ENCODE measurements at places on chromosomes 11 and 22.

- no peak for DNase-seq
- H3K27me3 ChIP-seq: no peaks in the 10 kb centered on the region
- H3K27ac ChIP-seq: no peak overlapping the region
- no peak overlapping the region for H3K4me3 ChIP-seq
- H3K36me3 ChIP-seq: no peaks in the 10 kb centered on the region
- H3K4me1 ChIP-seq: peaks cover 10% of the 10 kb centered on the region
Measured at GRCh38 chr11:75503531-75504099, 22.1 kb downstream of the GDPD5 start.

GRCh38 chr11:88293931-88294330, 43.6 kb downstream of the CTSC start:
- H3K27ac ChIP-seq: no peak overlapping the region
- H3K27me3 ChIP-seq: no peaks in the 10 kb centered on the region
- H3K4me1 ChIP-seq: peaks cover 5% of the 10 kb centered on the region
- no peak overlapping the region for H3K4me3 ChIP-seq

GRCh38 chr22:21611210-21611977, 18.4 kb downstream of the YDJC start:
- H3K4me3 ChIP-seq: no peak overlapping the region
- H3K36me3 ChIP-seq: peaks cover 21% of the 10 kb centered on the region
- no peak for DNase-seq
- no peak overlapping the region for H3K27ac ChIP-seq

DNA sequence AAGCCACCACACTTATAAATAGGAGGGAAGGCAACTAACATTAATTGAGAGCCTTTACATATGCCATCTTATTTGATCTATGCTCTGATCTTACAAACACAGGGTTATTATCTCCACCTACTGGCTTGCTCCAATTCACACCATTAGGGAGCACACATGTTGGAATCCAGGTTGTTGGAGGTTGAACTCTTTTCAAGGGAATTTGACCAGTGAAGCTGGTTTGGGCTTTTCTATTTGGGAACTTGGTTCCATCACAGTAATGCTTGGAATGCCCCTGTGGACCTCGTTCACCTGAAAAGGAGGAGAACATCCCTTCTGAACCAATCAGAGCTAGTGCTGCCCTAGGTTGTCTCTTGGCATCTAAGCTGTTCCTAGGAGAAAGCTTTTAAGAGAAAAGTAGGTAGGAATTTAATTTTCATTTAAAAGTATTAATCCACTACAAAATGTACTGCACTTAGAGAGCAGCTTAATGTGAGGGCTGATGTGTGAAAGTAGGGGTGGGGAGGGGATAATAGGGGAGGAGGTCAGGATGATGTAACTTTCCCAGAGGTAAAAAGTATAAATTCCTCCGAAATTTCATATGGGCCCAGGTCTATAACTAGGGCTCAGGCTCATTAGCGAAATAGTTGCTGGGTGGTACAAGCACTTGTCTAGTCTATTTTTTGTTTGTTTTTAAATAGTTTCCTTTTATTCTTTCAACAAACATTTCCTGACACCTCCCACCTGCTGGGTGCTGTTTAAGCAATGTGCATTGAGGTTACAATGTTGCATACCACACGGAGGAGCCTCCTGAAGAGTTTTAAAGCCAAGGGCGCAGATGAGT, 7.6 kb upstream of the MICAL2 start:
- no peaks in the 10 kb centered on the region for H3K36me3 ChIP-seq
- no peak for DNase-seq
- H3K4me3 ChIP-seq: no peak overlapping the region
- no peak overlapping the region for H3K27ac ChIP-seq
- no peaks in the 10 kb centered on the region for H3K27me3 ChIP-seq

DNA sequence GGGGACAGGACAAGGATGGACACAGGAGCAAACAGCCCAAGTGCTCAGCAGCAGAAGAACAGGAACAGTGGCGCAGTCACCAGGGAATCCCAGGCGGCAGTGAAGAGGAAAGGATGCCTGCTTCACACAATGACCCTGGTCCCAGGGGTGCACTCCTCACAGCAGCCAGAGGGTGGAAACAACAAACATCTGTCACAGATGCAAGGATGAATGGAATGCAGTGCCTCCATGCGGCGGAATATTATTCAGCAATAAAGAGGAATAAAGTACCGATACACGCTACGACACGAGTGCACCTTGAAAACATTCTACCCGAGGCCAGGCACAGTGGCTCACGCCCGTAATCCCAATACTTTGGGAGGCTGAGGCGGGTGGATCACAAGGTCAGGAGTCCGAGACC, 12.7 kb downstream of the CSNK1E start:
- peaks cover 49% of the 10 kb centered on the region for H3K36me3 ChIP-seq
- H3K27me3 ChIP-seq: no peaks in the 10 kb centered on the region
- no peak for DNase-seq
- peak overlapping the region; percentile 78 for H3K27ac ChIP-seq

DNA sequence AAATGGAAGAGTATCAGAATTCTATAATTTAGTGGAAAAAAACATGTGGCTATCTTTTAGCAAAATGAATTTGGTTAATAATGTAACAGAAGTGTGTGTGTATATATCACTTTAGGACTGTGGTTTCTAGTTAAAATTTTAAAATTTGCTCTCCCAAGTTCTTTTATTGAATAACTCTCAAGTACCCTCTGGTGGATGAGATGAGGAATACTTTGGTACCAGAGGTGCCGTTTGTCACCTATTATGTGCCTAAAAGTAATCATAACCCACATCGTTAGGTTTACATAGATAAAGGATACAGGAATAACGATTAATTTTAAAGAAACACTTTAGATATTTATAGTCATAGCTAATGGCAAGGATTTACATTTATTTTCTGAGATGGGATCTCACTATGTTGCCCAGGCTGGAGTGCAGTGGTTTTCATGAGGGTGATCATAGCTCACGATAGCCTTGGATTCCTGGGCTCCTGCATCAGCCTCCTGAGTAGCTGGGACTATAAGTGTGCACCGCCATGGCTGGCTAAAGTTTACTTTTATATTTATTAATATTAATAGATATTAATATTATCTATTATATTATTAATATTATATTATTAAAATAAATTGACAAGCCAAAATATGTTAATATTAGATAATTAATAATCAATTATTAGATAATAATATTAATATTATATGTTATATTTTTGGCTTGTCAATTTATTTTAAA, 66.7 kb upstream of the CAPRIN1 start:
- H3K36me3 ChIP-seq: no peaks in the 10 kb centered on the region
- no peak for DNase-seq
- no peak overlapping the region for H3K4me3 ChIP-seq
- no peaks in the 10 kb centered on the region for H3K27me3 ChIP-seq

- no peaks in the 10 kb centered on the region for H3K4me1 ChIP-seq
- DNase-seq: peak; percentile 56
- H3K4me3 ChIP-seq: no peak overlapping the region
- no peak overlapping the region for H3K27ac ChIP-seq
- no peaks in the 10 kb centered on the region for H3K27me3 ChIP-seq
Measured at GRCh38 chr11:3635641-3636375, 6.0 kb downstream of the ART5 start.

DNA sequence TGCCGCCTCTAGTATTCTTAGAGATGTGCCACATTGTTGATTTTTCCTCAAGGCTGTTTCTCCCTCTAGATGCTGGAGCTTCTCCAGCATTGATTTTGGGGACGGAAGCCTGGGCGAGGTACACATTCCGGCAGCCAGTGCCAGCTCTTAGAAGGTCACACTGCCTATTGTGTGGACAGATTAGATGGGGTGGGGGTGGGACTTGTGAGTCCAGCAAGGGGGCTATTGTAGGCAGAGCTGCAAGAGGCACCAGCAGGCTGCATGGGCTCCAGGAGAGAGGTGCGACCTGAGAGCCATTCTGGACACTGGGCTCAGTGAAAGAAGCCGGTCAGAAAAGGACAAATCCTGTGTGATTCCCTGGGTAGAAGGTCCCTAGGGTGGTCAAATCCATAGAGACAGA, 12.4 kb downstream of the C11orf21 start:
- H3K4me3 ChIP-seq: no peak overlapping the region
- peaks cover 4% of the 10 kb centered on the region for H3K27me3 ChIP-seq
- no peaks in the 10 kb centered on the region for H3K36me3 ChIP-seq
- no peak overlapping the region for H3K27ac ChIP-seq
- DNase-seq: no peak

DNA sequence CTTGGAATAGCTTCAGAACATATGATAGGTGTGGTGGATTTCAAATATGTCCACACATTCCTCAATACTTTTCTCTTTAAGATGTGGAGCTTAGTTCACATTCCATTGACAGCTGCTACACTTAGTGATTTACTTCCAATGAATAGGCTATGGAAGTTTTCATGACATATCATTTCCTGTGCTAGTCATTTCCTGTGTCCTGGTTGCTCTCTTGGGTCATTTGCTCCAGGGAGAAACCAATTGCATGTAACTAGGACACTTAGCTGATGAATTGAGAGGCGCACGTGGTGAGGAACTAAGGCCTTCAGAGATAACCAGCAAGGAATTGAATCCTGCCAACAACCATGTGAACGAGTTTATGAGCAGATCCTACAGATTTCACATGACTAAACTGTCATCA, 120.9 kb downstream of the SLC17A6 start:
- H3K27ac ChIP-seq: no peak overlapping the region
- H3K27me3 ChIP-seq: no peaks in the 10 kb centered on the region
- no peaks in the 10 kb centered on the region for H3K36me3 ChIP-seq
- DNase-seq: no peak

GRCh38 chr11:79025622-79026021, 415.2 kb downstream of the TENM4 start:
- H3K27me3 ChIP-seq: no peaks in the 10 kb centered on the region
- no peak overlapping the region for H3K4me3 ChIP-seq
- H3K36me3 ChIP-seq: no peaks in the 10 kb centered on the region
- no peaks in the 10 kb centered on the region for H3K4me1 ChIP-seq

- DNase-seq: peak; percentile 74
- H3K27me3 ChIP-seq: no peaks in the 10 kb centered on the region
- H3K27ac ChIP-seq: peak within 1 kb of the TSS; percentile 73
- H3K36me3 ChIP-seq: no peaks in the 10 kb centered on the region
- peak within 1 kb of the TSS; percentile 92 for H3K4me3 ChIP-seq
- H3K4me1 ChIP-seq: peaks cover 16% of the 10 kb centered on the region
Measured at GRCh38 chr11:75351541-75351790, at the start of gene ARRB1. Gene ARRB1, minus strand, starts transcription at chr11:75351661. Its CDS starts 54 bp downstream, at chr11:75351607.

DNA sequence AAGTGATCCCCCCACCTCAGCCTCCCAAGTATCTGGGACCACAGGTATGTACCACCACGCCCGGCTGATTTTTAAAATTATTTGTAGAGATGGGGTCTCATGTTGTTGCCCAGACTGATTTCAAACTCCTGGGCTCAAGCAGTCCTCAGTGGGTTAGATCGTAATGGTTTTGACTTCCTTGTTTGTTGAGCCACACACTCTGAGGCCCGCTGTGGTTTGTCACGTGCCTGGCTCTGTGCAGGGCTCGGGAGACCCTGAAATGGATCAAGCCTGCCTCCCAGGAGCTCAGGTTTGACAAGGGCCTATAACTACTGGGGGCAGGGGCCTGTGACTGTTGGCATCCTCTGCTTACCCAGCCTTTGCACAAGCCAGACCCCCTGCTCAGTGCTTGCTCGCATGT, 68.1 kb downstream of the MPPED1 start:
- H3K4me3 ChIP-seq: no peak overlapping the region
- no peaks in the 10 kb centered on the region for H3K36me3 ChIP-seq
- DNase-seq: no peak
- H3K27me3 ChIP-seq: no peaks in the 10 kb centered on the region

GRCh38 chr11:23423104-23423503, 562.8 kb upstream of the CCDC179 start:
- no peaks in the 10 kb centered on the region for H3K27me3 ChIP-seq
- H3K4me1 ChIP-seq: no peaks in the 10 kb centered on the region
- H3K4me3 ChIP-seq: no peak overlapping the region
- H3K36me3 ChIP-seq: no peaks in the 10 kb centered on the region
- H3K27ac ChIP-seq: no peak overlapping the region
- no peak for DNase-seq

All from ascending aorta (tissue), 2 donors.